ENCODE measurements at places on chromosomes 12 and 14.

- H3K36me3 ChIP-seq: peaks cover 8% of the 10 kb centered on the region
- peaks cover 5% of the 10 kb centered on the region for H3K27me3 ChIP-seq
- H3K27ac ChIP-seq: no peak overlapping the region
- H3K4me1 ChIP-seq: no peaks in the 10 kb centered on the region
- no peak for DNase-seq
Observed at GRCh38 chr12:19886639-19887064, 447.4 kb downstream of the AEBP2 start.

DNA sequence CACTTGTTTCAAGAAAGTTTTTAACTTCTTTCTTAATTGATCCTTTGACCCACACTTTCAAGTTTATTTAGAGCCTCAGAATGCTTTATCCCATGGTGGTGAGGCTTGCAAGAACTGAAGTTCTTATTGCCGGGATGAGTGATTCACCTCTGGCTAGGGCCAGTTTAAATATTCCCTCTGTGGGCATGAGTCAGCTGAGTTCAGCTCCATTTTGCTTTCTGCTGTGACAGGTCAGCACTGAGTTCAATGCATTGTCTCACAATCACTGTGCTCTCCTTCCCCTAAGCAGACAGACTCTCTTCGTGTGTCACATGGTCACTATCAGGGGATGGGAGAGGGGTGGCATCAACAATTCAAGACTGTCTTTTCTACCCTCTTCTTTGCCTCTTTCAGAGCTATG lies 514.6 kb upstream of the FBXO33 start:
- DNase-seq: no peak
- H3K27ac ChIP-seq: no peak overlapping the region
- H3K36me3 ChIP-seq: no peaks in the 10 kb centered on the region

- H3K27ac ChIP-seq: peak overlapping the region; percentile 16
- H3K27me3 ChIP-seq: no peaks in the 10 kb centered on the region
- H3K4me3 ChIP-seq: no peak overlapping the region
- DNase-seq: no peak
- H3K36me3 ChIP-seq: peaks cover 12% of the 10 kb centered on the region
Observed at GRCh38 chr14:61459229-61459628, 137.8 kb downstream of the PRKCH start.

DNA sequence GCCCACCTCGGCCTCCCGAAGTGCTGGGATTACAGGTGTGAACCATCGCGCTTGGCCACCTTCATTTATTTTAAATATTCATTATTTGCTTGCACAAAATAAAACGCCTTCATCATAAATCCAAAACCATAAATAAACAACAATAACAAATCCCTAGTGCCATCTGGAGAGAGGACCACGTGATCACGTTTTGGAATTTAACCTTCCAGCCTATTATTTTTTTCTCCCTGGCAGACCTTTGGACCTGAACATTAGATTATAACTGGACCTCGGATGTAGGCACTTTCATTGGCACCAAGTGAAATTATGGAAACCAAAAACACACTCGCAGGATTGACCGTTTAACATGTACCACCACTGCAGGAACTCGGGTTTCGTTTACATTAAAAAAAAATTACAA lies 2.0 kb downstream of the DNAH10 start:
- H3K36me3 ChIP-seq: no peaks in the 10 kb centered on the region
- no peak overlapping the region for H3K27ac ChIP-seq
- peaks cover 6% of the 10 kb centered on the region for H3K4me1 ChIP-seq
- peak overlapping the region; percentile 21 for H3K4me3 ChIP-seq

- H3K27ac ChIP-seq: no peak overlapping the region
- H3K4me1 ChIP-seq: no peaks in the 10 kb centered on the region
- DNase-seq: no peak
- no peaks in the 10 kb centered on the region for H3K27me3 ChIP-seq
- H3K4me3 ChIP-seq: no peak overlapping the region
Observed at GRCh38 chr14:32319368-32320049, 9.6 kb upstream of the AKAP6 start.

GRCh38 chr12:132602572-132603239 lies 7.7 kb downstream of the LRCOL1 start:
- peaks cover 28% of the 10 kb centered on the region for H3K4me1 ChIP-seq
- no peak for DNase-seq
- peak overlapping the region; percentile 36 for H3K27ac ChIP-seq
- H3K4me3 ChIP-seq: peak overlapping the region; percentile 48
- H3K27me3 ChIP-seq: peaks cover 43% of the 10 kb centered on the region

- no peak for DNase-seq
- no peak overlapping the region for H3K4me3 ChIP-seq
- peaks cover 34% of the 10 kb centered on the region for H3K27me3 ChIP-seq
- no peaks in the 10 kb centered on the region for H3K4me1 ChIP-seq
Observed at GRCh38 chr14:72633551-72633950, 260.4 kb downstream of the DPF3 start.

- H3K4me3 ChIP-seq: no peak overlapping the region
- peaks cover 3% of the 10 kb centered on the region for H3K36me3 ChIP-seq
- no peak for DNase-seq
- no peak overlapping the region for H3K27ac ChIP-seq
- H3K4me1 ChIP-seq: peaks cover 10% of the 10 kb centered on the region
Observed at GRCh38 chr12:104105461-104105860, 32.5 kb downstream of the NFYB start.

GRCh38 chr12:18683327-18684013 lies 54.3 kb downstream of the PLCZ1 start:
- no peak for DNase-seq
- H3K36me3 ChIP-seq: no peaks in the 10 kb centered on the region
- peaks cover 8% of the 10 kb centered on the region for H3K27me3 ChIP-seq
- no peaks in the 10 kb centered on the region for H3K4me1 ChIP-seq
- no peak overlapping the region for H3K4me3 ChIP-seq
- H3K27ac ChIP-seq: peak overlapping the region; percentile 20

DNA sequence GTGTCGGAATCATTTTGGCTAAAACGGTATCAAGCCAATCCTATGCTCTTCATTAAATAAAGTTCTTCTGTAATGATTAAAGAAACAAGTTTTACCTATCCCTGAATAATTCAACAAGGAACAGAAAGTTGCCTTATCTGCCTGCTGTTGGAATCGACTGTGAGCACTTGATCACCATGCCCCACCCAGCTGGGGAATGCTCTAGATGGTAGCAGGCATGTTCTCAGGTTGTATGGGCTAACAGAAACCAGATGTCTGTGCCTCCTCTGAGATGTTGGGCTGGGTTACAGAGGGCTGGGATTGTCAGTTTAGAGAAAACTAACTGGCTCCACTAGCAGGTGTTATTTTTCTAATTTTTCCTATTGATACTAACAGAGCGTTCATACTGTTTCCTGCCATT lies 28.9 kb downstream of the RTRAF start:
- peaks cover 44% of the 10 kb centered on the region for H3K4me1 ChIP-seq
- peak overlapping the region; percentile 76 for H3K27ac ChIP-seq
- peaks cover 15% of the 10 kb centered on the region for H3K36me3 ChIP-seq
- peaks cover 3% of the 10 kb centered on the region for H3K27me3 ChIP-seq
- H3K4me3 ChIP-seq: no peak overlapping the region

GRCh38 chr14:106417224-106418049 lies 891.1 kb downstream of the TMEM121 start:
- no peak overlapping the region for H3K4me3 ChIP-seq
- no peak overlapping the region for H3K27ac ChIP-seq
- no peaks in the 10 kb centered on the region for H3K27me3 ChIP-seq
- H3K4me1 ChIP-seq: no peaks in the 10 kb centered on the region
- no peak for DNase-seq
- no peaks in the 10 kb centered on the region for H3K36me3 ChIP-seq

- peaks cover 6% of the 10 kb centered on the region for H3K36me3 ChIP-seq
- no peak overlapping the region for H3K27ac ChIP-seq
- no peak for DNase-seq
- H3K27me3 ChIP-seq: no peaks in the 10 kb centered on the region
Observed at GRCh38 chr14:69863083-69863482, 16.1 kb upstream of the SMOC1 start.

DNA sequence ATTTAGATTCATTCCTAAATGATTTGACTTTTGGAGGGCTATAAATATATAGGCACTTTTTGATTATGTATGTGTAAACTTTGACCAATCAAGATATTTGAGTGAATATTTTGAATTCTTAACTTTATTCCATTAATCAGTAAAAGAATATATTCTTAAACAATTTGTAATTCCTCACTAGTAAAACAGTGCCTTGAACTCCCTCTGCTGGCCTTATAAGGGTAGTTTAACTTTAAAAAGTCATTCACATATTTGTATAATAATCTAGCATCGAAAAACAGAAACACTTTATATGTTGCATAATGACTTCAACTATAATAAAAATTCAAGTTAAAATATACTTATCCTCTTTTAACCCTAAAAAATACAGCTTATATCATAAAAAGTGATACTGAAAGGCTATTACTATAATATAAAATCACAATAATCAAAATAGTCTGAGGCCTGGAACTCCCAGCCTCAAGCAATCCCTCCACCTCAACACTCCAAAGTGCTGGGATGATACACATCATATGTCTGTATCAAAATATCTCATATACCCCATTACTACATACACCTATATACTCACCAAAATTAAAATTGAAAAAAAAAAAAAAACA lies 31.2 kb downstream of the CCDC59 start:
- H3K27me3 ChIP-seq: no peaks in the 10 kb centered on the region
- no peaks in the 10 kb centered on the region for H3K36me3 ChIP-seq
- no peak for DNase-seq
- H3K4me3 ChIP-seq: no peak overlapping the region

DNA sequence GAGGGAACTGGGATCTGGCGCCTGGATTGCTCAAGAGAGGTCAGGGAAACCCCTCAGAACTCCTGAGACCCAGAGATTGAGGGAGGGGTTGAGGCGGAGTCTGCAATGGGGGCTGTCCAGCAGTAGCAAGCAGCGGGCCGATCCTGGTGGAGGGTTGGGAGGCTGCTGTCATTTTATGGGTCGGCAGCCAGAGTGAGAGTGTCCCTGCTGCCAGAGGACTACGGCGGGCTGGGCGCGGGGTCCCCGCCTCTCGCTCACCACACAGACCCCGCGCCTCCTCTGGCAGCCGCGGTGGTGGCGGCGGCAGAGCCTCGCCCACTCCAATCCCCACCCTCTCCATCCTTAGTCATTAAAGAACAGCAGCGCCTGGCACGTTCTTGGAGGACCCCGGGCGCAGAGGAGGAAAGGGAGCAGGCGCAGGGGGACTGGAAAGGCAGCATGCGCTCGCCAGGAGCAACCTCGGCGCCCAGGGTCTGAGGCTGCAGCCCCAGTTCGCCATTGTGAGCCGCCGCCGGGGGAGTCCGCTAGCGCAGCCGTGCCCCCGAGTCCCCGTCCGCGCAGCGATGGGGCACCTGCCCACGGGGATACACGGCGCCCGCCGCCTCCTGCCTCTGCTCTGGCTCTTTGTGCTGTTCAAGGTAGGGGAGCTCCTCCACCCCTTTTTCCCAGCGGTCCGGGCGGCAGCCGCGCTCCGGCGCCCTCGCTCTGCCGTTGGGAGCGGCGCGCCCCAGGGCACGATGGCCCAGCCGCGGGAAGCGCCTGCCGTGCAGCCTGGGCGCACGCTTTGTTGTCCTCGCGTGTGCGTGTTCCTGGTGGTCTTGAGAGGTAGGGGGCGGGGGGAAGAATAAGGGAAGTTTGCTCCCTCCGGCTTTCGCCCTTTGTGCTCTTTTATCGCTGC lies at the start of gene PTPRO:
TSS of gene PTPRO (plus strand) at position 345 of the 898 bp plus-strand sequence.
- peak within 1 kb of the TSS; percentile 81 for H3K4me3 ChIP-seq
- no peaks in the 10 kb centered on the region for H3K36me3 ChIP-seq

DNA sequence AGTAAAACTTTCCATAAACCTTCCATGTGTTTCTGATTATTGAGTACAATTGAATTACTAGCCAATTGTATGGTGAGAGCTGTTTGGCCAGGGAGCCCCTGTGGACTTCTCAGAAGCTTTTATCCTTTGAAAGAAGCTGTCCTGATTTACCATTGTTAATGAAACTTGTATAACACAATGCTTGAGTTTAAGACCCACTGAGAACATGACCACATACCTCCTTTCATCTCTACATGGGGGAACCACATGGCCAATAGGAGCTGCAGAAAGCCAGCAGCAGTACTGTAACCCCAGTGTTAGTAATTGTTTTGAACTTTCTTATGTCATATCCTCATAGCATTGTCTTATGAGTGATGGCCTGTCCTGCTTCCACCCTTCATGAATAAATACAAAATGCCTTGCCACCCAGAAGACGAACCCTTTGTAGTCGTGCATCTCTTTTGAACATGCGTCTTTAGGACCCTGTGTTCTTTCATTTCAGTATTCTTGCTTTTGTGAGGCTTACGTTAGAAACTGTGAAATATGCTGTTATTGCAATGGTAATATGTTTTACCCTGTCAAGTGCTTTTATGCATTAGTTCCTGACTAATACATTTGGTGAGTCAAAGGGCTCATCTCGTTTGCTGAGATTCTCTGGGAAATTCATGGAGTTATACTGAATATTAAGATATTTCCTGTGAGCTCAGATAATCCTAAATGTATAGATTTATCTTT lies 815.7 kb downstream of the NRXN3 start:
- H3K27me3 ChIP-seq: peaks cover 13% of the 10 kb centered on the region
- H3K4me3 ChIP-seq: no peak overlapping the region

DNA sequence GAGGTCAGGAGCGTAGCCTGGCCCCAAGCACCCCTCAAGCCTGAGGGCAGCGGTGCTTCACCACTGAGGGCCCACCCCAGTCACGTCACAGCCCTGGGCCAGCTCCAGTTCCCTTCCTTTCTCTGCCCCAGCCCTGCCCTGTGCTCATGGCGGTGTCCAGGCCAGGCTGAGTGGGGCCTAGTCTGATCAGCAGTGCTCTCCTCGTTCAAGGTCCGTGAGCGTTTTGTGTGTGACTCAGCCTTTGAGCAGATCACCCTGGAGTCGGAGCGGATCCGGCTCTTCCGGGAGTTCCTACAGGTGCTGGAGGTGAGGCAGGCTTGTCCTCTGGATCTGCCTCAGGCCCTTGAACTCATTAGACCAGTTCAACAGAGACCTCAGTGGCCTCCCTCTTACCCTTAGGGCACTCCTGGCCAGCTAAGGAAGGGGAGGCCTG lies 19.0 kb downstream of the PRPF40B start:
- H3K27ac ChIP-seq: no peak overlapping the region
- H3K4me3 ChIP-seq: no peak overlapping the region
- peaks cover 12% of the 10 kb centered on the region for H3K4me1 ChIP-seq
- H3K27me3 ChIP-seq: no peaks in the 10 kb centered on the region
- peaks cover 17% of the 10 kb centered on the region for H3K36me3 ChIP-seq
- DNase-seq: no peak

GRCh38 chr14:50011242-50011641 lies 105.1 kb downstream of the VCPKMT start:
- H3K27me3 ChIP-seq: no peaks in the 10 kb centered on the region
- DNase-seq: no peak
- H3K4me1 ChIP-seq: peaks cover 36% of the 10 kb centered on the region
- H3K4me3 ChIP-seq: no peak overlapping the region
- H3K27ac ChIP-seq: peak overlapping the region; percentile 71

DNA sequence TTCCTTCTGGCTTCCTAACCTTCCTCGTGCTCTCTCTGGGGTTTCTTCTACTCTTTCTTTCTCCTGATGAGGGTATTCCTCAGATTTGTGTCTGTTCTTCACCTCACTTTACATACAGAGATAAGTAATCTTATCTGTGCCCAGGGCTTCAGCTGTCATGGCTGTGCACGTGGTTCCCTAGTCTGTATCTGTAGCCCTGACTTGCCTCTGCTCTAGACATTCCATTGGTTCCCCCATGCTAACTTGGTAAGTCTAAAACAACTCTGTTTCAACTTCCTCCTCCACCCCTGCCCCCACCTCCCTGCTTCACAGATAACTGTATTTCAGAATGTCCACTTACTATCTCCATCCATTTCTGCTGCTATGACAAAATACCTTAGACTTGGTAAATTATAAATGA lies 10.8 kb downstream of the DIP2B start:
- no peak for DNase-seq
- no peak overlapping the region for H3K4me3 ChIP-seq
- H3K27me3 ChIP-seq: no peaks in the 10 kb centered on the region
- H3K27ac ChIP-seq: no peak overlapping the region
- H3K36me3 ChIP-seq: peaks cover 5% of the 10 kb centered on the region
